ENCODE measurements at places on chromosomes 5 and 9.

DNA sequence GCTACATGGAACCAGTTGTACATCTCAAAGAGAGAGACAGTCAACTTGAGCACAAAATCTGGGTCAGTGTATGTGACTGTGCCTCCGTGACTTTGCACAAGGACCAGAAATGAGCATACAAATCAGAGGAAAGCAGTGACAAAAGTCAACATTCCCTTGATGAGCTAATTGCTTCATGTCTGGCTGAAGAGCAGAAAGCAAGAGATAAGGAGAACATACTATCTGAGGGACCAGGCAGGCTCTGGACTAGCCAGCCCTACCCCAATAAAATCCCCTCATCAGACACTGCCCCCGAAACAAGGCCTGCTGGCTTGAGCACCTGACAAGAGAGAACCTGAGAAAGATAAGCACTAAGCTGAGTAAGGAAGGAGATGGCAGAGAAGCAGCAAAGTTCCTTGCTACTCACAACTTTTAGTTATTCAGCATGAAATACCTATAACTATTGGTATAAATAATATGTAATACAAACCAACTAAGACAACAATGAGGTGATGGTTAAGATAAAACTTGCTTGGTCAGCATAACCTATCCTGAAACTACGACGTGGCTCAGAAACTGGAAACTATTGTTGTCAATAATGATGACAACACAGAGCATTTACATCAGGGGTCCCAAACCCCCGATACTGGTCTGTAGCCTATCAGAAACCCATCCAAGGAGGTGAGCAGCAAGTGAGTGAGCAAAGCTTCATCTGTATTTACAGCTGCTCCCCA is 9.5 kb downstream of the SIL1 start:
- DNase-seq, result no peak

GRCh38 chr5:142785206-142785605 is 15.0 kb downstream of the ARHGAP26 start:
- DNase-seq, result no peak

GRCh38 chr5:16693879-16694278 is 77.1 kb upstream of the RETREG1 start:
- DNase-seq, result no peak

GRCh38 chr9:129423216-129423615 is 197.7 kb downstream of the C9orf50 start:
- no peak for DNase-seq

DNA sequence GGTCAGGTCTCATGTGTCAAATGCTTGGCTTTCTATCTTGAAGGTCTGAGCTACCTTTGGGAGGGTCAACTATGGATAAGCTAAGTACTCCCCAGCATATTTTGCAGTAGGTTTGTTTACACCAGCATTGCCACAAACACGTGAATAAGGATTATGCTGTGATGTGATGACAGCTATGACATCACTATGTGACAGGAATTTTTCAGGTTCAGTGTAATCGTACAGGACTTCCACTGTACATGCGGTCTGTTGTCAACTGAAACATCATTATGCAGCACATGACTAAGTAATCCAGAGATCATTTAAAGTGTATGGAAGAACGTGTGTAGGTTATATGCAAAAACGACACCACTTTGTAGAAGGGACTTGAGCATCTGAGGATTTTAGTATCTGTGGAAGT is 104.0 kb downstream of the FSTL4 start:
- no peak for DNase-seq

- DNase-seq, result peak; percentile 89
These were observed 103.5 kb downstream of the GCNT1 start for GRCh38 chr9:76562511-76562911.

DNA sequence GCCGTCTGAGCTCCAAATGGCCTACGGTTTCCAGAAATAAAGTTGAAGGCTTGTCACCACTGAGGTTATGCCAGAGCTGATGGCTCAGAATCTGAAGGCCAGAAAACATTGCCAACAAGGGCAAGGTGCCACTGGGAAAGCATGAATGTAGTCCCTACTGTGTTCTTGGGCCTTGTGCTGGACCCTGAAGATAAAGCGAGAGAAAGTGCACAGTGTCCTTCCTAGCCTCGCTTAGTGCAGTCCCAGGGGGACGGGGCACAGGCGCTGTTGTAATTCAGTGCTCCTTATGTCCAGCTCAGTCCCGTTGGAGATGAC is 84.5 kb downstream of the NDFIP1 start:
- no peak for DNase-seq

- DNase-seq, result peak; percentile 46
These were observed 30.5 kb downstream of the SHB start for GRCh38 chr9:38038307-38039089.

DNA sequence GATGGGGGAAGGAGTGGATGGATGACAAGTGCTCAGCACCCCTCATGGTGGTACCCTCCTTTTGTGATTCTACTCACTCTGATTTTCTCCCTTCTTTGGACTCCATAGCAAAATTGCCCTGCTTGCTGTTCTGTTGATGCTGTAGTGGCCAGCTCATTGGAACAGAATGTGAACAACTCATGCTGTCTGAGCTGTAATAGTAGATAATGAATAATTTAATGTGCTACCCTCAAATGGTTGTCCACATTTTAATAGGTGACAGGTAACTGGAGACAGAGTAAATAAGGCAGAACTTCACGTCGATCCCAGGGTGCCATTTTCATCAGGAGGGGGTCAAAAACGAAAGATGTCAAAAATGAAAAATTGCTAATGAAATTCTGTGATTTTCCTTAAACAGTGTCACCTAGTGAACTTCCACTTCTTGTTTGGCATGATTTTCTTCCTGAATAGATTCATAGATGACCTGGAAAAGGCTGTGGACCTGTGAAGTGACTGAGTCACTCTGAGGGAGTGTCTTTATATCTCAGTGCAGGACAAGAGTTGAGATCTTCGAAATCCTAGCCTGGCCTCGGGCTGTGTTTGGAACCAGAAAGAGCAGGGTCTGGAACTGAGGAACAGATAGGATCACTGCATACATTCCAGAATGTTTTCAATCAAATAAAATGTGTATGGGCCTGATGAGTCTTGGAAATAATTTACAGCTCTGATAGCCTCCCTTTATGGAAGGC is 270.2 kb downstream of the PSAT1 start:
- DNase-seq, result no peak
